Caki2 (cell line): ENCODE measurements at places on chromosomes 5 and 9. TPM values are rescaled to one million over a fixed set of nuclear protein-coding genes. Genes with fewer than 3 reads are reported as not detected.

The NRARP gene
- total RNA-seq: 0.17 and 2.0 TPM in 2 replicates

The MYOZ3 gene
- not detected in 2 replicates for total RNA-seq

DNA sequence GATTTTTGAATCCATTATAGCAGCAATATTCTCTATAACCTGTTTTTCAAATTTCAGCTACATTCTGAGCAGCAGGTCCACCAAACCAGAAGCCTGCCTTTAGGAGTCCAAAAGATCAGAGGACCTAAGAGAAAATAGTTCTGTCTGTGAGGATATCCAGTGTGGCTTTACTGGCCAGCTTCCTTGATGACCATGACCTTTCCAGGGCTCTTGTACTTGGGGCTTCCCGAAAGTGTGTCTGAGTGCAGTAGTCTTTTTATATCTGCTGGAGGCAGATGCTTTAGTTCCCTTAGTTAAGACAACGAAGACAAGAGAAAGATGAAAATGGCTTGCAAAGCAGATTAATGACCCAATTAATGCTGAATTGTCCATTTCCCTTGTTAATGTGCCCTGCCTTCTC is 72.4 kb downstream of the SGCD start:
- no peak for DNase-seq

DNA sequence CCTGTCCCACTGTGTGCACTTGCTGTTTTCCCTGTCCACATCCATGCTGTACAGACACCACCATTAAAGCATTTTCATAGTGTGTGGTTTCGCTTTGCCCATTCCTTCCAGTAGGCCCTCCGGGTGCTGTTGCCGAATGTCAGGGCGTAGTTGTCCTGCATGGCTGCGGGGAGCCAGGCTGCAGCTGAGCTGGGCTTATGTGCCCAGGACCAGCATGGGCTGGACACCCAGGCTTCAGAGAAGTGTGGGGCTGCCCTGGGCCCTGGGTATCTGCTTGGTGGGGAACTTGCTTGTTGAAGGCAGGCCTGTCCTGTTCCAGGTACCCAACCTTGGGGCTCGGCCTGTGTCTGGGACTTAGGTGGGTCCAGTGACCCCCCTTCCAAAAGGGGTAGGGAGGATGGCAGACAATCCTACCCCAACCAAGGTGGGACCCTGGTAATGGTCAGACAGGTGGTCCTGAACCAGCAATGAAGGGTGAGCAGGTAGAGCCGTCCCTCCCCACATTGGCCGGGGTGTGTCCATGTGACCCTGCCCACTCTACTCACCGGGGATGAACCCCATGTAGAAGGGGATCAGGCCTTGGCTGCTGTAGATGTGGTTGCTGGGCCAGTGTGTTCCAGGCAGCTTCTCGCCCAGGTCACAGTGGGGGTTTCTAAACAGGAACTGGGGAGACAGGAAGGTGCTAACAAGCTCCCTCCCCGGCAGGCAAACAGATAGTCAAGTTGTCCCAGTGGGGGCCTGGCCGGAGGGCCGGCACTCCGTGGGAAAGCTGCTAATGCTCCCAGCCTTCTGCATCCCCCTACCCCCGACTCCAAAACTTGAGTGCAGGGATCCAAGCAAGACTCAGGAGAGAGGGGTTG is 2.8 kb downstream of the TUBB4B start:
- no peak for DNase-seq

The GABRB2 gene
- not detected in 2 replicates for total RNA-seq
